ENCODE measurements at places on chromosomes 6 and 20.

GRCh38 chr6:71967436-71967835 is 81.1 kb downstream of the RIMS1 start:
- DNase-seq: no peak

GRCh38 chr20:54122189-54122588 is 51.6 kb downstream of the CYP24A1 start:
- DNase-seq: no peak

DNA sequence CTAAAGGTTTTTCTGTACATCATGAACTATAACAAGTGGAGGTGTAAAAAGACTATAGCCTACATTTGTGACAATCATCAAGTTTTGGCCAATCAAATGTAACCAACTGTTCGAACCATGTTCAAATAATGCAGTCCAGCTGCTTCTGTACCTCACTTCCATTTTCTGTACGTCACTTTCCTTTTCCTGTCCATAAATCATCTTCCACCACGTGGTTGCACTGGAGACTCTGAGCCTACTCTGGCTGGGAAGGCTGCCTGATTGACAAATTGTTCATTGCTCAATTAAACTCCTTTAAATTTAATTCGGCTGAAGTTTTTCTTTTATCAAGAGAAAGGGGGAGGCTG is 270.4 kb upstream of the JARID2 start:
- DNase-seq: no peak

DNA sequence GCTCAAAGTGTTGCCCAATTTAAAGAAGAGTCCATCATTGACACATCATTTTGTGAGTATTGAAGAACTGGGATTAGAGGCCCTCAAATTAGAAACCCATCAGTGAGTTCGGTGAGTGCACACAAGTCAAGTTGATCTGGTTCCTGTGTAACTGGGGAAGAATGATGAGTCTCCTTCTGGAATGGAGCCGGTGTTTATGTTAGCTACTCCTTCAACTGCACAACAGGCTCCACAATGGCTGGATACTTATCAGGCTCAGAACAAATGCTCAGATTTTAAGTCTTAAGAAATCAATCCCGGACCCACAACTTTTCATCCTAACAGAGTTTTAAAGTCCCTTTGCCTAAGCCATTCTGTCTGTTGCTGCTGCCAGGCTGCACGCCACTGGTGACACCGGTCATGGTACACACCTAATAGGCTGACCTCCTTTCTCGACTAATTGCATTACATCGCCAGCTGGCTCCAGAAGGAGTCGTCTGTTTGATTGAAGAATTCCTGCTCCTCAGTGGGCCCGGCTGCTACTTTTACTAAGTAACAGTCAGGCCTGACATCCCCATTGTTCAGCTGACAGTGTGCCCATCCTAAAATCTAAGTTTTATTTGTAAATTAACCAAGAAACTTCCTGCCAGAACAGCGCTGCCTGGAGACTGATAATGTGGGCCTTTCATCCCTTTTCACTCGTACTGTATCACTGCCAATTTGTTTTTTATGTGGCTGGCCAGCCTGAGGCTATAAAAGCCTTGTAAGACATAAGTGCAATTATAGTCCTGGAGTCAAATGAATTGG is 130.4 kb downstream of the INSM1 start:
- no peak for DNase-seq

DNA sequence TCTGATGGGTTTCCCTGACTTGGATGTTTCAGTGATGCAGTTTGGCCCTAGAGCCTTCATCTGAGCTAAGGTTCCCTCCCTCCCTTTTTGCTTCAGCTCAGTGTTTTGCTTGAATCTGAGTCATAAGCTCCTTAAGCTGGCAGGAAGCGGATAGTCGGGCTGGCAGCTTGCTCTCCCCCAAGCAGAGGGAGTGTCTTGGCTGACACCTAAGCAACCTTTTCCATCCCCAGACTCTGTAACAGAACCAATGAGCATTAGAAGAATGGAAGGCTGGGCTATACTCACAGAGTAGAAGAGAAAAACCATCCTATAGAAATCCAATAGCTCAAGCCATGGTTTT is 98.3 kb downstream of the HAO1 start:
- DNase-seq: no peak
